Mesenchymal stem cell (in vitro differentiated cells and primary cell): ENCODE measurements at places on chromosomes 1 and 21.
A peak's percentile ranks its signal among the peaks of the same experiment; 100 is the strongest.

- peak; percentile 79 for DNase-seq
Observed at GRCh38 chr1:66253330-66253921, 280.5 kb upstream of the SGIP1 start.

GRCh38 chr1:69662321-69662720, 94.6 kb downstream of the LRRC7 start:
- no peak for DNase-seq

DNA sequence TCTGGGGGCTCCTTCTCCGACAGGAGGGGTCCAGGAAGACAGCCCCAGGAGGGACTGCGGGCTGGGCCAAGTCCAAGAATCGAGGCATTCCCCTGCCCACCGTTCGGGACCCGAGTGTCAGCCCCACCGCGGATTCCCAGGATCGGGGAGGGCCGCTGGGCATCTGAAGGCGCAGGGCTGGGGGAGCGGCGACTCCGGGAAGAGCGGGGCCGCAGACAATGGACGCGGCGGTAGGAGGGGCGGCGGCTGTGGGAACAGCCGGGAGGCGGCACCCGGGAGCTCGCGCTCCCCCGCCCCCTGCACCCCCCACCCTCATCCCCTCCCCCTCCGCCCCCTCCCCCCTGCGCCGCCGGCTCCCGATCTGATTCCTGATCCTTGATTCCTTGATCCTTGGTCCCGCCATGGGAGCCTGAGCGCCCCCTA, at the start of gene VANGL2:
Gene VANGL2, plus strand, starts transcription at position 342 of the 423 bp plus-strand sequence. CDS start 15,274 bp downstream, outside the sequence.
- peak; percentile 75 for DNase-seq

- DNase-seq = peak; percentile 71
Observed at GRCh38 chr1:46527474-46528296, 23.8 kb downstream of the KNCN start.

DNA sequence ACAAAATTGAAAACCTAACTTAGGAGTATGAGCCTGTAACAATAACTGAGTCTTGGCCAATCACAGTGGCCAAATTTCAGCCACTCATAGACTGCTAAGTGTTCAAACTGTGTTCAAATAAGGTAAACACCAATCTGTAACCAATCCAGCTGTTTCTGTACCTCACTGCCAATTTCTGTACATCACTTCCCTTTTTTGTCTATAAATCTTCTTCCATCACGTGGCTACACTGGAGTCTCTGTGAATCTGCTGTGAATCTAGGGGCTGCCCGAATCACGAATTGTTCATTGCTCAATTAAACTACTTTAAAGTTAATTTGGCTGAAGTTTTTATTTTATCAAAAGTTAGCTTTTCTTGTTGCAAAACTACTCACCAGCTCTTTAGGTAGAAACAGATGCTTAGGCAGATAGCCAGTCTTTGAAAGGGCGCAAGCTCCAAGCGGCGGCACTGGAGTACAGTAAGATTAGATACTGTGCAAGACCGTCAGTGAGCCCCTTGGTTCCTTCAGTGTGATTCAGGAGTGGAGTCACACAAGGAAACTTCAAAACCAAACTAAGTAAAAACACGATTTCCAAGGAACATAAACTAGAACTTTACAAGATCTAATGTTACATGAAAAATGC, 43.2 kb upstream of the ADGRL2 start:
- no peak for DNase-seq

- no peak for DNase-seq
Observed at GRCh38 chr21:23963454-23963853, 1643.8 kb downstream of the MRPL39 start.

DNA sequence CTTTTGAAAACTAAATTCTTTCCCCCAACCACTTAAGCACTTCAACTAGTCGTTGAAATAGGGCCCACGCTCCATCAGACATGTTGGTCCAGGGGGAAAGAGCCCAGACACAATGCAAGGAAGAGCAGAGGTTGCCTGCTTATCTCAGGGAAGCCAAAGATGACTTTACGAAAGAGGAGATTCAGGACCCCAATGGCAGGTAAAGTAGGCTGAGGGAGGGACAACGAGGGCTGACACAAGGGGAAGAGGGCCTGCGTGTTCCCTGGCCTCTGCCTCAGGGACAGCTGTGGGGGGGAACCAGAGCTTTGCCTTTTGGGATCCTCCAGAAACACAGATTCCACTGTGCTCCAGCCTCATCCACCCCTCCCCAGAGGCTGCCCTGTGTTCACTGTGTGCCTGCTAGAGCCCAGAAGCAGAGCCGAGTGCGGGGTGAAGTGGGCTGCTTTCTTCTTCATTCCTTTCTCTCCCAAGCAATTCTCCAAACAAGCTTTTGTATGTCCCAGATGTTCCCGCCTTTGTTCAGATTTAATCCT, 135.5 kb upstream of the GRIK3 start:
- DNase-seq = no peak

DNA sequence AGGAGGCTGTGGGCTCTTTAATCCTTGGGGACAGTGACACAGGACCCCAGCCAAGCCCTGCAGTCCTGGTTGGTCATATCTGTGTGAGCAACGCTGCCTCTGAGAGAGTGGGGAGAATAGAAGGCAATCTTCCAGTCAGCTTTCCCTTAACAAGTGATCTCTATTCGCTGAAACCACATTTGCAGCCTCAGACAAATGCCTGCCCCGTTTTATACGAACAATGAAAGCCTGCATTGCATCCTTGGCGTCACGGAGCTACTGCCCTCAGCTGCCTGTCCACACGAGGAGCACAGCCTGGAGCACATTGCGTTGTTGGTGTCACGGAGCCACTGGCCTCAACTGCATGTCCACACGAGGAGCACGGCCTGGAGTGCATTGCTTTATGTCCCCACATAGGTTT, 150.2 kb upstream of the ARHGEF16 start:
- DNase-seq = no peak

GRCh38 chr1:153886127-153886526, 36.6 kb downstream of the GATAD2B start:
- no peak for DNase-seq

GRCh38 chr1:241972703-241973369, 15.3 kb downstream of the BECN2 start:
- peak; percentile 21 for DNase-seq

DNA sequence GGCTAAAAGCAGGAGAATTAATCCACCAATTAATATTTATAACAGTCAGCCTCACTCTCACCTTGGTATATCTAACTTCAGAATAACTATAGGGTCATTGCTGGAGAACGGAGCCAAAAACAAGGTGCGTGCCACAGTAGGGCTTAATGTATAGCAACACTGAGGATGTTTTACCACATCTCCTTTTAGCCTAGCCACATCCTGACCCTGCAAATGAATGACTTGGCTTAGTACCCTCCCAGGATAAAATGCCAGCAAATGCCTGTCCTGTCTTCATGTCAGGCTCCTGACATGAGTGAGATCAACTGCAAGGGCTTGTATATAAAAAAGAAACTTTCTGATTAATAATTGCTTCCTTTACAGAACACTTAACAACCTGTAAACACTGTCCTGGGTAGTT, 2.7 kb upstream of the CDC42BPA start:
- no peak for DNase-seq

GRCh38 chr1:189616893-189617292, 860.8 kb downstream of the BRINP3 start:
- no peak for DNase-seq

DNA sequence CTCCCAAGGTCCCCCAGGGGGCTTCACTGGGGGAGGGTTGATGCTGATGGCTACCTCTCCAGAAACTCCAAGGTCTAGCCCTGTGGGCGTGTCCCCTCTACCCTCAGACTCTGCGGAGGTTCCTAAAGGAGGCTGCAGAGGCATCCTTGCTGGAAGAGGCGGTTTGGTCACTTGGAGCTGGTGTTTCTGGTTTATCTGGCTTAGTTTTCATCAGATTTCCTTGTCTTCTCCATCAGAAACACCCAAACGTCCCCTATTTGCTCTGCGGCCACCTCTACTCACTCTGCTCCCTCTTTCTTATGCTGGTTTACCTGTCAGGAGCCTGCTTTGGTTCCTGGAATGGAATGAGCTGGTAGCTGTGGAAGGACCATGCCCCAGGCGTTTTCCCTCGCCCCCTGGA, 2.5 kb downstream of the PKP1 start:
- no peak for DNase-seq

- DNase-seq = peak; percentile 21
Observed at GRCh38 chr1:91700332-91700731, 185.6 kb downstream of the TGFBR3 start.

GRCh38 chr1:176897350-176898236, 266.9 kb downstream of the ASTN1 start:
- peak; percentile 65 for DNase-seq

GRCh38 chr21:8997011-8997440, 1524.4 kb upstream of the TPTE start:
- no peak for DNase-seq

- DNase-seq = no peak
Observed at GRCh38 chr1:171683870-171684269, 31.4 kb upstream of the MYOC start.

GRCh38 chr1:160236806-160237205, 25.5 kb downstream of the DCAF8 start:
- no peak for DNase-seq

GRCh38 chr1:6148497-6149241, 31.5 kb downstream of the CHD5 start:
- DNase-seq = peak; percentile 11

DNA sequence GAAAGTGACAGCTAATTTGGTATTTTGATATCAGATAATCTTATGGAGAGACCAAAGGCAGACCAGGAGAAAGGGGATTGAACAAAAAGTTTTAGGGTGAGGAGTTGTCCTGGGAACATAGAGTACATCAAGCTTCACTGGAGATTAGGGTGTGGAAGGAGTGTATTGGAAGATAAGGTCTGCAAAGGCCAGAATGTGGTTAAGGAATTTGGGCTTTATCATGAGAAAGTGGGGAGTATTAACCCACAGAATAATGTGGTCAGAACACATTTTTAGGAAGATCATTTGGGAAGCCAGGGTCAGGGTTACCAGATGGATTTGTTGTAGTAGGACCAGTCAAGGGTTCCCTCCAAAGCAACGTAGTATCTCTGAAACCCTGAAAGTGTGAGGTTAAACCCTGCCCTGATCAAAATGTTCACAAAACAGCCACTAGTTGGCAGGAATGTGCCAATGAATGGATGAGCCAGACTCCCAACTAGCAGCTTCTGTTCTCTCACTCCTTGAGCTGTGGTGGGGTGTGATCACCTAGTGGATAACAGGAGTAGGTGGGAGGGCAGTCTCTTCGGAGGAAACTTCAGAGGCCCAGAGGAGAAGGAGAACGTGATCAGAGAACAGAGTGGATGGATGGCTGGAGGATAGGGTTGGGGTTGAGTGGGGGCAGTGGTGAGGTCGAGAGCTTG, 35.8 kb downstream of the SLC2A1 start:
- DNase-seq = peak; percentile 79
